ENCODE measurements at places on chromosomes 4 and X.

DNA sequence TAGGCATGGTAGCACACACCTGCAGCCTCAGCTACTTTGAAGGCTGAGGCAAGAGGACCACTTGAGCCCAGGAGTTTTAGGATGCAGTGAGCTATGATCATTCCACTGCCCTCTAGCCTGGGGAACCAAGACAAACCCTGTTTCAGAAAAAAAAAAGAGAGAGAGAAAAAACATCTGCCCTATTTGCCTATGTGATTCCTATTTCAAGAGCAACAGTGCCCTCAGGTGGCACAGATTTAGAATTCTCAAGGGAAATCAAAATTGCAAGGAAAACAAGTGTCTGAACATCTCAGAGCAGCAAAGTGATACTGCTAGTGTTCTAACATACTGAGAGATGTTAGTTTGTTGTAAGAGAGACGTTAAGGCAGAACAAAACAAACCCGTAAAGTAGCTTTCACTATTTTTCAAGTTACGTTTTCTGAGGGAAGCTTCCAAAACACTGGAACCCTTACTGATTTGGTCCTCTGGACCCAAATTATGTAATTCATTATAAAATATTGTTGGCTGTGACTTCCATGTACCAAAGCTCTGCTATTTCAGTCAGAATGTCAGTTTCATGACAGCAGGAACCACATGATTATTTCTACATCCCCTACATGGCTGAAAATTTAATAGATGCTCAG, 7.9 kb downstream of the BDH2 start:
- peak; percentile 62 for DNase-seq

DNA sequence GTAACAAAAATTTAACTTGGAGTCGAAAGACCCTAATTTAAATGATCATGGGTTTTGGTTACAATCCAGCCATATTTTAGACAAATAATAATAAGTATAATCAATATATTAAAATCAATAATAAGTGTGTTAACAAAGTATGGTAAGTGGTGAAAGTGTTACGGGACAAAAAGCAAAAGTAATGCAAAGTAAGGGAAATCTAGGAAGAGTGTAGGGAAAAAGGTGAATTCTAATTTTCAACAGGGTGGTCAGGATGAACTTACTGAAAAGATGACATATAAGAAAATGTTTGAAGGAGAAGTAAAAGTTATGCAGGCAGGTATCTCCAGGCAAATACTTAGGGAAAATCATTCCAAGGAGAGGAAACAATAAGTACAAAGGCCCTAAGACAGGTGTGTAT, 32.3 kb downstream of the STX18 start:
- DNase-seq, result no peak

DNA sequence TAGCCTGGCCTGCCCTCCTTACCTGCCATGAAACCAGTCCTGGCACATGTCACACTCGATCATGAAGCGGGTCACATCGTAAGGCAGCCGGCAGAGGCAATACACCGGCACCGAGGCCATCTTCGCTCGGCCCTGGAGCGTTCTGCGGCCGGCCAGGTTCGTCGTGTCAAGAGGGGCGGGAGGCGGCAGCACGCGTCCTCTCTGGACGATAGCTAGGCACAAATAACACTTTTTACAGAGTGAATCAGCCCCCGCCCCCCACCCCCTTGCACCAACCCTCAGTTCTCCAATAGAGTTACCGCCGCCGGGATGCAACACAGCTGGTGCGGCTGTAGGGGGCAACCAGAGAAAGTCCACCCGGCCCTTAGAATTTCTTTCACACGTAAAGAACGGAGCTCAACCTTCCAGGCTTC, 1.7 kb downstream of the PHF8 start:
- peak; percentile 67 for DNase-seq

DNA sequence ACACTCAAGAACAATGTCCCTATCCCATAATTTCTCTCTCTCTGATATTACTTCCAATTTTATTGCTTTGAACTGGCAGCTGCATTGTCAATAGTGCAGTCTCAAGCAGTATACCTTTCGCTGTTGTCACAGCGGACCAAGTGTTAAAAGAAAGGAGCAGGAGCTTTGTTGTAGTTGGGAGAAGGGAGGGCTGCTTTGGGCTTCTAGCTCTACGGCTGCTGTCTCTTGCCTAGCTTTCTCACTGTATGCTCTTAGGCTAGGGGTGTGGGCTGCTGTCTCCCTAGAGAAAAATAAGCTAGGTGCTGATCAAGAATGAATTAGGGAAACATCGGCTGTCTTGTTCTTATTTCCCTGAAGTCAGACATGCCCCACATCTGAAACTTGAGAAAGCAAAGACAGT, 52.5 kb downstream of the TRPC5OS start:
- DNase-seq, result no peak

DNA sequence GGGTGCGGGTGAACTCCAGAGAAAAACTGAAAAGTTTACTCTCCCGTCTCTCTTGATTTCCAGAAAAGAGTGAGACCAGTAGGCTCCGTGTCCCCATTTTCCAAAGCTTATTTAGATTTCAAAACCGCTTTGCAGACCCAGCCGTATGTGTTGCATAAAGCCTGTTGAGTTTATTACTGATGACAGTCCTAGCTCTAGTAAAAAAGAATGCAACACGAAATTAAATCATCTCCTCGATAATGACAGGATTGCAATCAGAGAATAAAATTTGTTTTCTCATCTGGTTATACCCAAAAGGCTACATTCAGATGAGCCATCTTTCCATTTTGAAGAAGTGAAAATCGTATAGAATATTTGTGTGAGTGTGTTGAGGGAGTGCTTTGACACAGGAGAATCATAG, 16.1 kb upstream of the VCX3A start:
- DNase-seq, result no peak

DNA sequence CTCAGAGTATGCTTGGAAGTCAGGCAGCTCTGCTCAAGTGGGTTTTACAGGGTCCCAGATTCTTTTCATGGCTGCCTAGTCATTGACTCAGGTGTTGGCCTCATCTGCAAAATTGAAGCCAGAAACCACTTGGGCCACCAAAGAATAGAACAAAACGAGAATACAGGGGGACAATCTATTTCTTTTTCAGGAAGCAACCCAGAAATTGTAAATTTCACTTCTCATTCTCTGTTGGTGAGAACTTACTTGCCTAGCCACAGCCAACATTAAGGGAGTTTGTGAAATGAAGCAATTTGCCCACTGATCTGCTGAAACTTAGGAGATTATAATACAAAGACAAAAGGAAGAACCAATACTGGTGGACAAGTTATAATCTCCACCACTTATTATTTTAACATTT, 8.6 kb upstream of the TKTL2 start:
- no peak for DNase-seq

GRCh38 chr4:186228514-186228894, 1.2 kb downstream of the KLKB1 start:
- no peak for DNase-seq

DNA sequence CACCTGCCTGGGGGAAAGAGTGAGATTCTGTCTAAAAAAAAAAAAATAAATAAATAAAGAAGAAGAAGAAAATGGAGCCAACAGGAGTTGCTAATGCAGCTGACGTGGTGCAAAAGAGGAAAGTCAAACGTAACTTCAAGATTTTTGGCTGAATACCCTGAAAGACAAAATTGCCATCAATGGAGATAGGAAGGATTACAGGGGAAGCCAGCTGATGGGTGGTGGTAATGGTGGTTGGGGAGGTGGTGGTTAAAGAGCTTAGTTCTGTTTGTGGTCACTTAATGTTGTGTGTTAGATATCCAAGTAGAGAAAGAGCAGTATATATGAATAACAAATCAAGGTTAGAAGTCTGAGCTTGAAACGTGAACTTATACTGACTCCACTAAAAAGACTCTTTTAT, 225.4 kb downstream of the ARHGAP24 start:
- no peak for DNase-seq
